Right atrium auricular region (tissue), 2 donors: ENCODE measurements at places on chromosomes 2 and 18. TPM values are rescaled to one million over a fixed set of nuclear protein-coding genes. Genes with fewer than 3 reads are reported as not detected.

DNA sequence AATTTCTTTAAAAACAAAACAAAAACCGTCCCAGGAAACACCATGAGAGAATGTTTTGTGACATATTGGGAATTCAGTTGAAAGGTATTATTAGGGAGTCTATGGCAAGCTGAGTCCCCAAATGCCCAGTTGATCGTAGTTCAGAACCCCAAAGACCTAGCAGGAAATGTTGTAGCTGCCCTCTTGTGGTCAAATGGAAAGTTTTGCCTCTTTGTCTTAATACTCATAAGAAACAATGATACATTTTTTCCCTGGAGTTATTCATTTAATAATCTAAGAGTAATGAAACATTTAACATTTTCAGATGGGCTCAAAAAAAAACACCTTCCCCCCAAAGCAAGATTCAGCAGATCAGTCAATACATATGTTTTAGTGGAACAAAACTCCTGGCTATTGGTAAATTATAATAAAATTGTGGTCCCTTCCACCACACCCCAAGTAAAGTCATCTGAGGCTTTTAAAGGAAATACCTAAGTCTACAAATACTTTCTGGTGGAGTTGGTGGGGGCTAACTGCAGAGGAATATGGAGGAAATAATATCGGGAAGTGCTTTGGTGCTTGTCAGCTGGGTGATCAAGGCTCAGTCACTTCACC lies 37.8 kb upstream of the EFEMP1 start:
- no peak for DNase-seq

RNF125 gene
- total RNA-seq: 5.6 TPM

CCDC148 gene
- total RNA-seq: 0.20 TPM

- no peak for DNase-seq
Measured at GRCh38 chr2:22981785-22982184, 403.2 kb upstream of the KLHL29 start.

- DNase-seq: no peak
Measured at GRCh38 chr2:131152074-131152473, 46.9 kb downstream of the PLEKHB2 start.

ARL6IP6 gene
- 10.0 TPM for total RNA-seq
